ENCODE measurements at places on chromosomes 13 and 19. TPM values are rescaled to one million over a fixed set of nuclear protein-coding genes. Genes with fewer than 3 reads are reported as not detected.
A peak's percentile ranks its signal among the peaks of the same experiment; 100 is the strongest.

Gene CEACAM6
- total RNA-seq: not detected

Gene MPND
- total RNA-seq: 15.8 TPM

Gene IZUMO2
- not detected for total RNA-seq

Gene ZNF835
- total RNA-seq: not detected

Gene MYPOP
- 2.7 TPM for total RNA-seq

Gene ZNF112
- total RNA-seq: 5.4 TPM

Gene POLR2E
- total RNA-seq: 140 TPM

- no peaks in the 10 kb centered on the region for H3K36me3 ChIP-seq
- H3K4me3 ChIP-seq: no peak overlapping the region
- DNase-seq: no peak
- no peak overlapping the region for H3K27ac ChIP-seq
- H3K4me1 ChIP-seq: peaks cover 48% of the 10 kb centered on the region
Observed at GRCh38 chr19:45151320-45151719, 9.5 kb downstream of the NKPD1 start.

DNA sequence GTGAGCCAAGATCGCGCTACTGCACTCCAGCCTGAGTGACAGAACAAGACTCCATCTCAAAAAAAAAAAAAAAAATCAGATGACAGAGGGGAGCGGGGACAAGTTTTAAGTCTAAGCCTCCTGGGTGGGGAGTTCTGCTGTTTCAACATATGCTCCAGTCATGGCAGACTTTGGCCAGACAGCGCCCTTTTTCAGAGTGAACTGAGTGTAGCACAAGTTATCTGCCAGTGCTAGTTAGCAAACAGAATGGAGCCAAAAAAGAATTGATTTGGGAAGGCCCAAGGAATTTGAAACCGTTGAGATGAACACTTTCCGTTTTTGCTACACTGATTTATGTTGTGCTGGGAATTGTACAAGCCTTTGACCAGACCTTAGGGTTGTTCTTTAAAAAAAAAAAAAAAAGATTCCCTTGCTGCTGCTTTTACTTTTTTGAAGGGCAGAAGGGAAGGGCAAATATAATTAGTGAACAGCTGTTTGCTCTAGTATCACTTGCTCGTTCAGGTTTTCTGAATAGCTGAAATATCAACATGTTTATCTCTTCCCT, 5.7 kb downstream of the ACTN4 start:
- H3K27me3 ChIP-seq: no peaks in the 10 kb centered on the region
- DNase-seq: peak; percentile 85
- H3K4me1 ChIP-seq: peaks cover 77% of the 10 kb centered on the region
- peak overlapping the region; percentile 17 for H3K4me3 ChIP-seq
- H3K27ac ChIP-seq: peak overlapping the region; percentile 92
- H3K36me3 ChIP-seq: peaks cover 26% of the 10 kb centered on the region

GRCh38 chr19:5035793-5036697, 67.1 kb downstream of the KDM4B start:
- H3K27me3 ChIP-seq: no peaks in the 10 kb centered on the region
- no peak overlapping the region for H3K27ac ChIP-seq
- H3K36me3 ChIP-seq: peaks cover 47% of the 10 kb centered on the region
- H3K4me3 ChIP-seq: no peak overlapping the region
- no peak for DNase-seq

- peak overlapping the region; percentile 40 for H3K4me3 ChIP-seq
- DNase-seq: no peak
- H3K36me3 ChIP-seq: no peaks in the 10 kb centered on the region
Observed at GRCh38 chr19:54387991-54388801, 23.5 kb upstream of the LAIR1 start.

- H3K36me3 ChIP-seq: no peaks in the 10 kb centered on the region
- no peaks in the 10 kb centered on the region for H3K27me3 ChIP-seq
- H3K4me1 ChIP-seq: peaks cover 44% of the 10 kb centered on the region
- no peak overlapping the region for H3K4me3 ChIP-seq
- no peak for DNase-seq
Observed at GRCh38 chr19:35939307-35940077, 3.3 kb downstream of the LRFN3 start.

DNA sequence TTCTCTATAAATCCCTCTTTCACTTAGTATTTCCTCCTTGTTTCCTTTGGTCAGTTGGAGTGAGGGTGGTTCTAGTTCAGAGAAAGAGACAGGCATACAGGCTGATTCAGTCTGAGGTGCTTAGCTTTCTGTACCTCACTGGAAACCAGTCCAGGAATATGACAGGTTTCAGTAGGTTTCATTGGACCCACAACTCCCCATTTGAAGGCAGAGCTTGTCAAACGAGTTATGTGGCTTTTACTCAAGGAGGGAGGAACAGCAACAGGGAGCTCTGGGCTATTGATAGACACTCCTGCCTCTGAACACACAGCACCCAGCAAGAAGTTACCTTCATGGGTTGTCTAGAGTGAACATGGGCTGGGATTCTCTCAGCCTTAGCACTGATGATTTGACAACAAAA, 14.5 kb downstream of the ACTN4 start:
- DNase-seq: no peak
- peaks cover 17% of the 10 kb centered on the region for H3K36me3 ChIP-seq
- no peaks in the 10 kb centered on the region for H3K27me3 ChIP-seq
- H3K27ac ChIP-seq: no peak overlapping the region

GRCh38 chr19:20969898-20970297, 46.8 kb downstream of the ZNF85 start:
- H3K4me3 ChIP-seq: no peak overlapping the region
- no peaks in the 10 kb centered on the region for H3K4me1 ChIP-seq
- no peak overlapping the region for H3K27ac ChIP-seq
- no peak for DNase-seq

DNA sequence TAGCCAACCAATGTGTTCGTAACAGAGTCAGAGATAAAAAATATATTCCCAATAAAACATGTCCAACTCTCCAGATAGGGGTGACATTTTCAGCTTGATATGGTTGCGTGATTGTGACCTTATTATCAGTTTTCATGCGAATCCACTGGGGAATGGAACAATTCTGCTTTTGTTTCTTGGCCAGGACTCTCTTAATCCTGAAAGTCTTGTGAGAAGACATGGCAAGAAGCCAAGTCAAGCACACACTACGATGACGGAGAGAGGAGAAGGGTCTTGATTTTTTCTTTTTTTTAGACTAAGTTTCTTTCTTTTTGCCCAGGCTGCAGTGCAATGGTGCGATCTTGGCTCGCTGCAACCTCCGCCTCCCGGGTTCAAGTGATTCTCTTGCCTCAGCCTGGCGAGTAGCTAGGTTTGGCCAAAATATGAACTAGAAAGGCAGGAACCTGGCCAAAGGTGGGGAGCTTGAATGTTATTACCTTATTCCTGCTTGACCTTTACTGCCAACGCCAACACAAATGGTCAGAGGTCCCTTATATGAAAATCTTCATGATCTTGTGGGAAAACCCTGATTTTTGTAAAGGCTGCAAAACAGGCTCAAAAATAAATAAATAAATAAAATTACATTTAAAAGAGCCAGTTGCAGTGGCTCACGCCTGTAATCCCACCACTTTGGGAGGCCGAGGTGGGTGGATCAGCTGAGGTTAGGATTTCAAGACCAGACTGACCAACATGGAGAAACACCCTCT, 14.5 kb downstream of the ZNF816 start:
- no peak for DNase-seq
- no peaks in the 10 kb centered on the region for H3K27me3 ChIP-seq
- peaks cover 39% of the 10 kb centered on the region for H3K36me3 ChIP-seq
- H3K4me1 ChIP-seq: peaks cover 31% of the 10 kb centered on the region
- H3K4me3 ChIP-seq: no peak overlapping the region

DNA sequence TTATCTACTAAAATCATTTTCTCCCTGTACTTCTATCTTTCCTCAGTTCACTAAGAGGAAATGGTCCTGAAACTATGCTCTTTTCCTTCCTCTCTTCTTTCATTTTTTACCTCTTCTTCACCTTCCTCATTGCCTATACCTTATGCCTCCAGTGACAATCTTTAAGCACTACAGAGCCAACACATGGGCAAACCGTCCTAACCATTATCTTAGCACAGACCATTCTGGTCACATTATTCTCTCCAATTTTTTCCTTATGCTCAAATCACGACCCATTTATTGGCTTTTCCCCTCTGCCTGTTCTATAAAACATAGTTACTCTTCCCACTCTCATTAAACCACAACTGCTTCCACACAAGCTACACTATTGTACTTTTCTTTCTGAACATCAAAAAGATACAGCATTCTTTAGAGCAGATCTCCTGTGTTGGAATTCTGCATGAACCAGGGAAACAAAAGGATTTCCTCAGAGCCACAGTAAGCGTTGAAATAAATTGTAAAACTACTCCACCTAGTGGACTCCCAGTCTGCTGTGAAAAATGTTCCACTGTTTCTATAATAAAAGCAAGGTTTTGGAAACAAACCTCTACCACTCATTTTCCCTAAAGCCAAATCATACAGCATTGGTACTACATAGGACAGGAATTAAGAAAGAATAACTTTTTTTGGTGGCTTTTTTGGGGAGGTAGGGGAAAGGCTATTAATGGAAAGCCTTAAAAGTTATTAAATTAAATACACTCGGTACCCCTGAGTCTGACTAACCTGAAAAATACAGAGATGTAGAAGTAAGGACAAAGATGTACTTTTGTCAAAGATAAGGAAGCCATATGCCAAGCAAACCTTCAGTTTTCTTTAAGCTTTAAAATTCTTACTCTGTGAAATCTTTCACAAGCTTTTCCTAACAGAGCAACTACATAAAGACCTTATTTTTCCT, 19.5 kb downstream of the NUFIP1 start:
- peaks cover 54% of the 10 kb centered on the region for H3K36me3 ChIP-seq
- H3K27me3 ChIP-seq: no peaks in the 10 kb centered on the region
- no peak overlapping the region for H3K4me3 ChIP-seq
- no peak overlapping the region for H3K27ac ChIP-seq

DNA sequence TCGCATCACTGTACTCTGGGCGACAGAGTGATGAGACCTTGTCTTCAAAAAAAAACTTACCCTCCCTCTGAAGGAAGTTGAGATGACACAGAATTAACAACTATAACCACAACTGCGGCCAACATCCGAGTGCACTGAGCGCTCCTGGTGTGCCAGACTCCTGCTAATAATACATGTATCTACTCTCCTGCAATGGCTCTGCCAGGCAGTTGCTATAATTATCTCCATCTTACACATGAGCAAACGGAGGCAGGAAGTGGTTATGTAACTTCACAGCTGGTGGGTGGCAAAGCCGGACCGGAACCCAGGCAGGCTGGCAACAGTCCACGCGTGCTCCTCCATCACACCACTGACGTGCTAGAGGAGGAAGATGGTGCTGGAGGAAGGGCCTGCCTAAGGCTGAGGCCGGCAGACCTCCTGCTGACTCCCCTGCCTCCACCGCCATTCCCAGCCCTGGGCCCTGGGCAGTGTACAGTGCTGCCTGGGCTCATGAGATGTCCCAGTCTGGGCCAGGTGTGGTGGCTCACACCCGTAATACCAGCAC, 12.6 kb downstream of the XRCC1 start:
- peaks cover 24% of the 10 kb centered on the region for H3K36me3 ChIP-seq
- no peak overlapping the region for H3K27ac ChIP-seq
- H3K4me3 ChIP-seq: no peak overlapping the region

DNA sequence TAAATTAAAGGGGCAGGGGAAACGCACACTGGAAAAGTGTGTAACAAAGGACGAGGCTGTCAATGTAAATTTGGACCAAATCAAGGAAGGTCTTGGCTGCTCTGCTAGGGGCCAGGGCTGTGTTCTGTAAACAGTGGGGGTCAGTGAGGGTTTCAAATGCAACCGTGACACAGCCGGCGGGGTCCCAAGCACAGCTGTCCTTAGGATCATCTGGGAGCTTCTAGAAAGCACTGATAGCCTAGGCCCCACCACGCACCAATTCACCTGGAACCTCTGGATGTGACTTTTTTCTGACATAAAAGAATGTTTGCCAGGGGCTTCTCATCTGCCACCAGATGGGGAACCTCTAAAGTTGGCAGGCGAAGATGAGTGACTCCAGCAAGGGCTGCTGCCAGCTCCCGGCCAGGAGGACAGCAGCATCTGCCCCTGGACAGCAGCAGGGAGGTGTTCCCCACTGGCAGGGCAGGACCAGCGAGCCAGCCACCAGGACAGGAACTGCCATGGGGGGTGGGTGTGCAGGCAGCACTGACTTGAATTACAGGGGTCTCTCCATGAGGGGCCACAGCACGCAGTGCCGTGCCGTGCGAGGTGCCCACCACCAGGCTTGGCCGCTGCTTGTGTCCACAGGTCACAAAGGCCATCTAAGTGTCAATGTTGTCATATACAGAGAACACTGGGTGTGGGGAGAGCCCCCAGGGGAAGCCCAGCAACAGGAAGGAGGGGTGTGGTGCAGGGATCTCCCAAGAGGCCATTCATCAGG, 87.5 kb downstream of the SOX1 start:
- no peaks in the 10 kb centered on the region for H3K36me3 ChIP-seq
- no peak overlapping the region for H3K4me3 ChIP-seq
- H3K27ac ChIP-seq: no peak overlapping the region

GRCh38 chr19:4568886-4569285, 9.4 kb upstream of the SEMA6B start:
- no peak overlapping the region for H3K4me3 ChIP-seq
- no peak for DNase-seq
- no peaks in the 10 kb centered on the region for H3K27me3 ChIP-seq
- H3K36me3 ChIP-seq: peaks cover 9% of the 10 kb centered on the region

DNA sequence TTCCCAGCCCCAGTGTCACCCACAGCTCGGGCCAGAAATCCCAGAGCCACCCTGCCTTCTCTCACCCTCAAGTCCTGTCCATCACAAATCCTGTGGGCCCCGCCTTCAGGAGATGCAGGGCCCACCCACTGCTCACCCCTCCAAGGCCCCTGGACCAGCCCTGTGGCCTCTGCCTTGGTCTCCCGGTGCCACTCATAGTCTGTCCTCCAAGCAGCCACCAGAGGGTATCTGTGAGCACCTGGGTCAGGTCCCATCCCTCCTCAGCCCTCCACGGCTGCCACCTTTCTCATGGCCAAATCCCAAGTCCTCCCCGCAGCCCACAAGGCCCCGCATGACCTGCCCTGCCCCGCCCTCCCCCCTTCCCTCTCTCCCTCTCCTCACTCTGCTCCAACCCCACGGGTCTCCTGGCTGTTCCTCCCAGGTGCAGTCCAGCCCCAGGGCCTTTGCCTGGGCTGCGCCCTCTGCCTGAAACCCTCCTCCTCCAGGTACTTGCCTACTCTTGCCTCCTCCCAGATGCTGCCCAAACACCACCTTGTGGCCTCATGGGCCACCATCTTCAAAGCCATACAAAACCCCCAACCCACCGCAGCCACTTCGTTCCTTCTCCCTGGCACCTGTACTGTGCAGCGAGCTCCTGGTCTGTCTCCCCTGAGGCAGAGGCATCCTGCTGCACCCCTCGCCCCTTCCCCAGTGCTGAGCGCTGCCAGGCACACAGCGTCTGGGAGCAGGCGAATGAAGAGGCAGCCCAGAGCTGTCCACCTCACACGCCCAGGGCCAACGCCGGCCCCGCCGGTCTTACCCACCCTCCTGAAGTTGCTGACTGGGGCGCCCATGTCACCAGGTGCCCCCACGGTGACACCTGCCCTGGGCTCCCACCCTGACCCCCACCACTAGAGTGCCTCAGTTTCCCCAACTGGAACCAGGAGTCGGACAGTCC, 13.2 kb upstream of the UQCR11 start:
- no peaks in the 10 kb centered on the region for H3K27me3 ChIP-seq
- H3K4me3 ChIP-seq: no peak overlapping the region
- peaks cover 53% of the 10 kb centered on the region for H3K36me3 ChIP-seq
- peak; percentile 41 for DNase-seq
